ENCODE measurements at places on chromosomes 4 and X. TPM values are rescaled to one million over a fixed set of nuclear protein-coding genes. Genes with fewer than 3 reads are reported as not detected.

The COX7B2 gene
- polyA plus RNA-seq, result not detected

The ZIC3 gene
- polyA plus RNA-seq, result not detected

The CAPN6 gene
- polyA plus RNA-seq, result not detected

- DNase-seq, result no peak
- no peaks in the 10 kb centered on the region for H3K36me3 ChIP-seq
- no peak overlapping the region for H3K27ac ChIP-seq
- no peak overlapping the region for H3K4me3 ChIP-seq
- H3K27me3 ChIP-seq, result no peaks in the 10 kb centered on the region
Observed at GRCh38 chr4:43238008-43238407, 345.5 kb downstream of the GRXCR1 start.

DNA sequence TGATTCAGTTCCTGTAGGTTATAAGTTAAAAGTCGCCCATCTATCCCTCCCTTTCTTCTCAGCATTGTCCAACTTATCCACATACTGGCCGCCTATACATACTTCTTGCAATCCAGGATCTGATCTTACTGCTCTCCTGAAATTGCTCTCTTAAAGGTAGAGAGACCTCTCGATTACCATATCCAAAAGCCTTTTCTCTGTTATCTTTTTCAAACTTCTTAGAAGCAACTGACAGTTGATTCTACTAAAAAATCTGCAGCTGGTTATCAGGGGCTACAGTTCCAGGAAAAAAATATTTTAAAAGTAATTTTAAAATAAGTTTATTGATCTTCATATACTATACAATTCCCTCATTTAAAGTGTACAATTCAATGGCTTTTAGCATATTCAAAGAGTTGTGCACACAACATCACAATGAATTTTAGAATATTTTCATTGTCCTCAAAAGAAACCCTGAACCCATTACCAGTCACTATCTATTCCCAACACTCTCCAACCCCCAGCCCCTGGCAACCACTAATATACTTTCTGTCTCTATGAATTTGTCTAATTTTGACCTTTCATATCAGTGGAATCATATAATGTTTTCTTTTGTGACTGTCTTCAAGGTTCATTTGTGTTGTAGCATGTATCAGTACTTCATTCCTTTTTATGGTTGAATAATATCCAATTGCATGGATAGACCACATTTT is 102.0 kb downstream of the HDAC8 start:
- H3K4me3 ChIP-seq, result no peak overlapping the region
- H3K36me3 ChIP-seq, result peaks cover 35% of the 10 kb centered on the region
- no peaks in the 10 kb centered on the region for H3K4me1 ChIP-seq
- no peak for DNase-seq

GRCh38 chr4:139887962-139888735 is 222.5 kb downstream of the MGST2 start:
- peaks cover 1% of the 10 kb centered on the region for H3K27me3 ChIP-seq
- peaks cover 29% of the 10 kb centered on the region for H3K4me1 ChIP-seq
- H3K36me3 ChIP-seq, result peaks cover 4% of the 10 kb centered on the region
- H3K27ac ChIP-seq, result no peak overlapping the region
- H3K4me3 ChIP-seq, result peak overlapping the region; percentile 1

DNA sequence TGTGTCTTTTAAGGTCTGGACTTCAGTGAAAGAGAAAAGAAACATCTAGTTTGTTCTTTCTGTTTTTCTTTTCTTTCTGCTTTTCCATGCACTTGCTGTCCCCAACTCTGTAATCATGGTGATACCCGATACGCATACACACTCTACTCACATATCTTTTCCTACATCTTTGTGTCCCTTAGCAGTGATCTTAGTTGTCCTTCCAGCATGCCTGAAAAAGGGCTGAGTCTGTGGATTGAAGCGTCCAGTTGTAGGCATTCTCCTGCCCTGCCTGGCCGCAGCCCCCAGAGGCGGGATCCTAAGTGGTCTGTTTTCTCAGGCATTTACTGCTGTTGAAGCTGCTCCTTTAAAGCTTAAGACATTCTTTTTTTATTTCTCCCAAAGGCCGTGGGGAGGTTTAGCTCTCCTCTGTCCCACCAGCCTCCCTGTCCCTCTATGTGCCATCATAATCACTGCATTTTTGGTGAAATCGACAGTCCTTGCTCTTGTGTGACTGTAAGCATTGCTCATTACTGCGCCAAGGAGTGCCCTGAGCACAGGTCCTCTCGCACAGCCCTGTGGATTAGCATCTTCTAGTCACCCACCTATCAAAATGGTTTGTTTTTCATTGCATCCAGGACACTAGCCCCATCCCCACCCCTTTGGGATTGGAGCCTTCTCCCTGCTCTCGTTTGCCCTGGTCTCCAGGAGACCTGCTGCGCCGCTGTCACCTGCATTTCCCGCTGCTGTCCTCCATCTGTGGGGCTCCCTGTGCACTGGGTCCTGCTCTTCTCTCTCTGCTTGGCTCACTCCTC is 4.4 kb downstream of the RGS12 start:
- no peak overlapping the region for H3K27ac ChIP-seq
- no peak for DNase-seq
- H3K4me3 ChIP-seq, result no peak overlapping the region
- peaks cover 27% of the 10 kb centered on the region for H3K4me1 ChIP-seq
- H3K27me3 ChIP-seq, result peaks cover 4% of the 10 kb centered on the region

DNA sequence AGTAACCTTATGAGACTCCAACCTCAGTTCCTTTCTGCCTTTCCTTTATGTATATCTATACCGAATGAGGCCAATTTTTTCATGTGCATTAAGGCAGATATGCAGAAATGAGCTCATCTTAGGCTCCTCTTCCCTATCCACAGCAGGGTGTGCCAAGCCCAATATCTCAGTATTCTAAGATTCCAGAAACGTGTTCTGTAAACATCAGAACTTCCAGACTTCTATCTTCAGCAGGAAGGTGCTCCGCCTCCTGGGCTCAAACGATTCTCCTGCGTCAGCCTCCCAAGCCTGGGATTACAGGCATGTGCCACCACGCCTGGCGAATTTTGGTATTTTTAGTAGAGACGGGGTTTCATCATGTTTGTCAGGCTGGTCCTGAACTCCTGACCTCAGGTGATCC is 31.0 kb upstream of the CCNG2 start:
- H3K4me1 ChIP-seq, result peaks cover 27% of the 10 kb centered on the region
- no peak overlapping the region for H3K27ac ChIP-seq
- peaks cover 7% of the 10 kb centered on the region for H3K27me3 ChIP-seq
- DNase-seq, result no peak
- H3K36me3 ChIP-seq, result no peaks in the 10 kb centered on the region

GRCh38 chrX:1273896-1274295 is 5.3 kb downstream of the CSF2RA start:
- no peak overlapping the region for H3K27ac ChIP-seq
- no peaks in the 10 kb centered on the region for H3K27me3 ChIP-seq
- H3K4me3 ChIP-seq, result no peak overlapping the region
- peaks cover 5% of the 10 kb centered on the region for H3K4me1 ChIP-seq
- no peak for DNase-seq

DNA sequence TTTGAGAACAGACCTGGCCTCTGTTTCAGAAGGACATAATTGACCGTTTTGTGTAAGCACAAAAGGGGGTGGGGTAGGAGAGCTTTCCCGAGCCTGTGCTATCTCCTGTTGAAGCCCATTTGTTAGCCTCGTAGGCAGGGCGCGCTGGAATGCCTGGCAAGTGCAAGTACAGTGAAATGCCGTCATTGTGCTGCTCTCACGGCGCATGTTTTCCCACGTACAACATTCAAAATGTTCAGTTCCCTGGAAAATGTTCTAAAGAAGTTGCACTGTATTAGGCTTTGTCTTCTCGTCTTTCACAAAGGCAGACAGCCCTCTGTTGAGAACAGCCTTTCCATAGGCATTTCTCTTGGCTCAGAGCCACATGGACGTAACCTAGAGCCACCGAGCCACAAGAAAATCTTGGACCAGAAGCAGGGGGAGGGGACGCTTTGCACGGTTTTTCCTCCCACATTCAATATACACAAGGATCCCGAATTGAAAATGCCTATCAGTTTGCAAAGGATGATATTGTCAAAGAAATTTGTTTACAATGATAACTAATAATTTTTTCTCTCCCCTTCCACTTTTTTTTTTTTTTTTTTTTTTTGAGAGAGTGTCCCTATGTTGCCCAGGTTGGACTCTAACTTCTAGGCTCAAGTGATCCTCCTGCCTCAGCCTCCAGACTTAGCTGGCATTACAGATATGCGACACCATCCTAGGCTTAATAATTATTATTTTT is 54.6 kb upstream of the RAPGEF2 start:
- no peaks in the 10 kb centered on the region for H3K4me1 ChIP-seq
- no peak overlapping the region for H3K4me3 ChIP-seq
- no peak overlapping the region for H3K27ac ChIP-seq
- DNase-seq, result no peak
- H3K27me3 ChIP-seq, result peaks cover 3% of the 10 kb centered on the region
- no peaks in the 10 kb centered on the region for H3K36me3 ChIP-seq

DNA sequence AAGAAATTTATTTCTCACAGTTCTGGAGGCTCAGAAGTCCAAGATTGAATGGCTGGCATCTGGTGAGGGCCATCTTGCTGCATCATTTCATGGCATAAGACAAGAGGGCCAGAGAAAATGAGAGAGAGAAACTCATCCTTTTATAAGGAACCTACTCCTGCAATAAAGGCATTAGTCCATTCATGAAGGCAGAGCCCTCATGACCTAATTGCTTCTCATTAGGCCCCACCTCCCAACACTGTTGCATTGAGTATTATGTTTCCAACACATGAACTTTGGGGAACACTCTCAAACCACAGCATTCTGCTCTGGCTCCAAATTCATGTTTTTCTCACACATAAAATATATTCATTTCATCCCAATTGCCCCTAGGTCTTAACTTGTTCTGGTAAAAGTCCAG is 14.2 kb downstream of the RNF175 start:
- peaks cover 9% of the 10 kb centered on the region for H3K27me3 ChIP-seq
- H3K4me3 ChIP-seq, result no peak overlapping the region
- H3K27ac ChIP-seq, result no peak overlapping the region
- H3K4me1 ChIP-seq, result no peaks in the 10 kb centered on the region
- DNase-seq, result no peak

DNA sequence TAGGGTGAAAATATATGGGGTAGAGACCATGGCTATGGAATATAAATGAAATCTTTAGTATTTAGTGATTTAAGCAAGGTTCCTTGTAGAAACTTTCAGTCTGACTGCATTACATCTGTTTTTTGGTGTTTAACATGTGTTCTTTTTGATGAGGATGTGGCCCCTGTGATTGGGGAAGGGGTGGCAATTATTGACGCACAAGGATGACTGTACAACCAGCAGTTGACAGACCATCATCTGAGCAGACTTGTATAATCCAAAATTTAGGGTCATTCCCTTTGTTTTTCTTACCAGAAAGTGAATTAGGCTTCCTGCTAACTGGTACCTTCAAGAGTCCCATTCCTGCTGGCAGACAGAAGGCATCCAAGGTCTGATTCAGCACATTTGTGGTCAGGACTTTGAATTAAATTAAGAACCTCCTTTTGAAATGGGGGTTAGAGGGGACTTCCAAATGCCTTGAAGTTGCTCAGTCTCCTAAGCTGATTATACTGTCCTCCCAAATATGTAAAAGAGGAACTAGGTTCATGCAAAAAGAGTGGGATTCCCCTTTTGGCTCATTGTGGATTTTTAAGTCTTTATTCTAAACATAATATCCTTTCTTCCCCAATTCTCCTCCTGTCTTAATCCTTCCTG is 112.4 kb upstream of the CXCL13 start:
- H3K36me3 ChIP-seq, result no peaks in the 10 kb centered on the region
- no peak overlapping the region for H3K27ac ChIP-seq
- H3K4me3 ChIP-seq, result no peak overlapping the region
- H3K4me1 ChIP-seq, result no peaks in the 10 kb centered on the region
- DNase-seq, result no peak

DNA sequence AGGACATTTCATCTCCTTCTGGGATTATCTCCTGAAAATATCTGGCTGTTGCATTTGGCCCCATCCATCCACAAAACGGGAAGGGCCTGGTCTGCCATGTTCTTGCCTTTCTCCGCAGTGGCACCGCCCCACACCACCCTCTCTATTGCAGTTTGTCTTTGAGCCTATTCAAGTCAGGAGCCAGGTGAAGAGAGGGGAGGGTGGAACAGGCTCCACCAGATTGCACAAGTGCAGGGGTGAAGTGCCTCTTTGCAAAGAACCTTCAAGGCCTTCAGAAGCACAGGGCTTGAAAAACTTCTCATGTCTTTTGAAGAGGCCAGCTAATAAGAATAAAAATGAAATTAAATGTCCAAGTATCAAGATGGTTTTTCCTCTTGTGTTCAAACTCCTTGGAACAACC is 28.7 kb downstream of the RS1 start:
- H3K4me3 ChIP-seq, result no peak overlapping the region
- H3K27ac ChIP-seq, result no peak overlapping the region
- no peaks in the 10 kb centered on the region for H3K36me3 ChIP-seq

DNA sequence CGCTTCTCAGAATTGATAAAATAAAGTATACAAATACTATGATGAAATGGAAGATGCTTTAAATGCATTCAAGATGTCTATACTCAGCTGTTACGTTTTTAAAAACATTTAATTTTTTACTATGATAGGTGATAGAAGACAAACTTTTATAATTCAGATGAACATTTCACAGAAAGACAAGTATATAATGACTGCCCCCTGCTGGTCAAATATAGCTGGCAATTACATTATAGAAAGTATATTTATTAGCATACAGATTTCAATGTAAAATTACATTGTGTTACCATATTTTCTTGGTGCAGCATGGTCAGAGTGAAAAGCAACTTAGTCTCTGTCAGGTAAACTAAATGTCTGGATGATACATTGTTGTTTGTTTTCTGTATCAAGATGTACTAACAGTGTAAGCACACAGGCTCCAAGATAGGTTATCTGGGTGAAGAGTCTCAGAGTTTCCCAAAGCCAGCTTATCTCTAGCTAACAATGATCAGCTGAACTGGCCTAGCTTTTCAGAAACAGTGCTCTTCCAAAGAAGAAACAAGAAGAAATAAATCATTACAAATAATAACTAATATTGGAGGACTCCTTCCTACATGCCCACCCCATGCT is 54.1 kb downstream of the SRPX start:
- no peak overlapping the region for H3K4me3 ChIP-seq
- H3K4me1 ChIP-seq, result no peaks in the 10 kb centered on the region
- H3K27ac ChIP-seq, result no peak overlapping the region
- peaks cover 2% of the 10 kb centered on the region for H3K27me3 ChIP-seq
- H3K36me3 ChIP-seq, result no peaks in the 10 kb centered on the region

DNA sequence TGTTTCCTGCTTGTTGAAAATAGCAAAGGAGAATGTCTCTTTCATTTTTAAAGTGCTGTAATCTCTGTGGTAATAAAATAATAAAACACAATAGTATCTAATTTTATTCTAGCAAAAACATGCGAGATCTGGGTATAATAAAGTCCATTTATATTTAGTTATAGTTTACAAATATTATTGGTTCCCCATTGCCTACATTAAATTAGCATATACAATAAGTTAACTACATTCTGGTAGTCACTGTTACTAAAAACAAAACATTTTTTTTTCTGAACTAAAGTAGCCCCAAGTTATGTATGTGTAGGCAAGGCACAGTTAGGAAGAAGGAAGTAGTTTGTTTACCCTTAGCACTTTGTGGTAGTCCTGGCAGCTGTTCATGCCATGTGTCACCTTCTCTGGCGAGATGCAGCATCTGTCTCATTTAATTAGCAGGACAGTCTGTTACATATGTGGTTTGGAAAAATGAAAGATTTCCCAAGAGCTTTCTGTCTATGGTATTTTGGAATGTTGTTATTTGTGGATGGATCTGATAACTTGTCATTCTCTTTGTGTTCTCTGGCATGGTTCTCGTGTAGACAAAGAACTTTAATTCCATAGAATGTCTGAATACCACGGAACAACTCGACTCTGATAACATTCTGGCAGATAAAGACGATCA is 231.3 kb upstream of the PITX2 start:
- no peak overlapping the region for H3K27ac ChIP-seq
- DNase-seq, result no peak
- H3K4me3 ChIP-seq, result no peak overlapping the region
- H3K27me3 ChIP-seq, result no peaks in the 10 kb centered on the region
